ENCODE measurements at places on chromosomes 1 and 21. TPM values are rescaled to one million over a fixed set of nuclear protein-coding genes. Genes with fewer than 3 reads are reported as not detected.

GRCh38 chr1:23237508-23237907 lies 20.2 kb upstream of the HTR1D start:
- DNase-seq: no peak

FMO1 gene
- not detected for total RNA-seq

GRCh38 chr1:94265011-94265422 lies 27.6 kb upstream of the ARHGAP29 start:
- DNase-seq: no peak

DNA sequence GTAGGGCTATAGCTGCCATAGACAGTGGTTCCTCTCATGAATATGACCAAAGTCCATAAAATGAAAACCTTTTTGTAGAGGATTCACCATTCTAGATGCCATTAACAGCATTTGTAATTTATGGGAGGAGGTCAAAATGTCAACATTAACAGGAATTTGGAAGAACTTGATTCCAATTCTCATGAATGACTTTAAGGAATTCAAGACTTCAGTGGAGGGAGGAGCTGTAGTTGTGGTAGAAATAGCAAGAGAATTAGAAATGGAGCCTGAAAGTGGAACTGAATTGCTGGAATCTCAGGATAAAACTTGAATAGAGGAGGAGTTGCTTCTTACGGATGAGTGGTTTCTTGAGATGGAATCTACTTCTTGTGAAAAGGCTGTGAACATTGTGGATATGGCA lies 65.4 kb upstream of the ESRRG start:
- no peak for DNase-seq

GRCh38 chr1:162300057-162300917 lies 76.4 kb downstream of the SPATA46 start:
- DNase-seq: no peak

Measured in epithelial cell of proximal tubule (primary cell).